Spinal cord (tissue), 10 donors: ENCODE measurements at places on chromosomes 11 and 22. TPM values are rescaled to one million over a fixed set of nuclear protein-coding genes. Genes with fewer than 3 reads are reported as not detected.

C22orf23 gene
- 1.7 TPM for total RNA-seq

USP2 gene
- 3.0 TPM for total RNA-seq

ST3GAL4 gene
- 20.7 TPM for total RNA-seq

OR51E2 gene
- 0.40 TPM for total RNA-seq

DBX1 gene
- total RNA-seq: not detected

PNPLA2 gene
- 18.2 TPM for total RNA-seq

KBTBD3 gene
- total RNA-seq: 9.9 TPM

RIC3 gene
- total RNA-seq: 38.2 TPM

FGF4 gene
- total RNA-seq: not detected

KCTD21 gene
- 13.8 TPM for total RNA-seq

CXCR5 gene
- not detected for total RNA-seq

DNA sequence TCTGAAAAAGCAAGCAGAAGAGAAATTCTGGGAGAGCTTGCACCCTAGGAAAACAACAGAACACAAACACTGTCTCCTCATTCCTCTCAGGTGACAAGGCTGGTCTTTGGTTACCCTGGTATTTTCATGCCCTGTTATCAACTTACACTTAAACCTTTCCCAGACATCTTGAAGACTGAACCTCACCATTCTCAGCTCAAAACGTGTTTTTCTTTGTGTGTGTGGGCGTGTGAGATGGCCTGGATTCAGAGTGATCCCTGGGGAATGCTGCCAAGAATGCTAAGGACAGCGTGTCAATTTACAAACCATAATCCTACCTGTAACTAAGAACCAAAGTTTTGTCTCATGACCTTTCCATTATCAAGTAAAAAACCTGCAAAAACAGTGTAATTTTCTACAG is 33.3 kb downstream of the ELF5 start:
- no peak for DNase-seq

- DNase-seq: no peak
Observed at GRCh38 chr11:10778217-10778970, 27.3 kb downstream of the CTR9 start.

- no peak for DNase-seq
Observed at GRCh38 chr11:66081505-66081904, 11.4 kb downstream of the PACS1 start.

- no peak for DNase-seq
Observed at GRCh38 chr11:112590764-112591163, 330.1 kb upstream of the PLET1 start.

DNA sequence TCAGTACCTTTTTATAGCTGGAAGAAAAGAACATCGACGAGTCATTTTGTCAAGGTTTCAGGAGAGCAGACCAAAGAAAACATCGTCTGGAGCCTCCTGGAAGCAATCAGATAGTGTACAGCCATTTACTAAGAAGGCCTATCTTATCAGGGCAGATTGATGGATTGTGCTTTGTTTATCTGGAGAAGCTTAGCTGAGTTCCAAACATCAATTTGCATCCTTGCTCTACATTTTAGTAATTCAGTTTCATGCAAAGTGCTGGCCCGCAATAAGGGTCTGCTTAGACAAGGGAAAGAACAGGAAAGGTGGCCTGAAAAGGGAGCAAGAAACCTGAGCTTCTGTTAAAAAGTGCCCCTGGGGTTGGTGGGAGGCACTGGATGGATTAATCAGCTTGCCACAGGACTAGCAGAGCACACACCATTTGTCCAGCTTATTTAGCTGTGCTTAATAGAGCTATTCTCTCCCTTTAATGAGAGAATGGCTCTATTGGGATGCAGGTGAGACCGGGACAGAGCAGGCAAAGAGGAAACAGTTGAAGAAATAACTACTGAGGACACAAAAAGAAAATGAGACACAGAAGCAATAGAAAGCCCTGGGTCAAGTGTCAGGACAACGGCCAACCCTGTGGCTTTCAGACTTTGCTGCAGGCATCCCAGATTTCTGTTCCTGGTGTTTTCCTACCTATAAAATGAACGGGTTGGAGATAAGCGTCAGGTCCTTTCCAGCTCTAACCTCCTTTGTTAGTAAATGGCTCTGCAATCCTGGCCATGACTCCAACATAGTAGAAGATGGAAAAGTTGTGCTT is 122.1 kb upstream of the TTC12 start:
- no peak for DNase-seq

- DNase-seq: no peak
Observed at GRCh38 chr11:36945384-36945783, 347.3 kb upstream of the RAG2 start.

- peak; percentile 6 for DNase-seq
Observed at GRCh38 chr11:122601141-122602125, 54.1 kb upstream of the UBASH3B start.

DNA sequence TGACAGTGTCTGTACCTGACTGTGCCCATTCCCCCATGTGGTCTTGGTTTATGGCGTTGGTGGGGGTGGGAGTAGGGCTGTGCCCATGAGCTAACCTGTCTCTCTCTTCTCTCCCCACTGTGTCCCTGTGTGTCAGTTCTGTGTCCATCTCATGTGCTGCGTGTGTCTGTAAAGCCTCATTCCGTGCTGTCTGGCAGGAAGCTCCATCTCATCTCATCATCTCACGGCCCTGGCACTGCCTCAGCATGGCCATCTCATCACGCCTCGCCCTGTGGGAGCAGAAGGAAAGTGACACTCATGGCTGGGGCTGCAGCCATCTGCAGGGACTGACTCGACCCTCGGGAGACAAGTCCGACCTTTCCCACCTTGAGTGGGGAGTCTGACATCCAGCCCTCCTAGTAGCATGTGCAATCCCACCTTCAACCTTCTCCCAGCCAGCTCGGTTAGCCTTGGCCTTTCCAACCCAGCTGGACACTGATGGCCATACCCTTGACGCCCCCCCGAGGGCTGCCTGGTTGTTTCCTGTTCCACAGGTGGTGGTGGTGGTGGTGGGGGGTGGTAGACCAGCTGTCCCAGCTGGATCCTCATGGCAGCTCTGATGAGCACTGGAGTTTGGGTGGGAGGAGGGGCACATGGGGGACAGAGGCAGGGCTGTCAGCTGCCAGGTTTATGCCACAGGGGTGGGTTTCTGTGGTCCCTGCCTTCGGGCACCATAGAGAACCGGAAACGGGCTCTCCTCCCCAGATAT is 19.0 kb downstream of the MYO18B start:
- no peak for DNase-seq

DNA sequence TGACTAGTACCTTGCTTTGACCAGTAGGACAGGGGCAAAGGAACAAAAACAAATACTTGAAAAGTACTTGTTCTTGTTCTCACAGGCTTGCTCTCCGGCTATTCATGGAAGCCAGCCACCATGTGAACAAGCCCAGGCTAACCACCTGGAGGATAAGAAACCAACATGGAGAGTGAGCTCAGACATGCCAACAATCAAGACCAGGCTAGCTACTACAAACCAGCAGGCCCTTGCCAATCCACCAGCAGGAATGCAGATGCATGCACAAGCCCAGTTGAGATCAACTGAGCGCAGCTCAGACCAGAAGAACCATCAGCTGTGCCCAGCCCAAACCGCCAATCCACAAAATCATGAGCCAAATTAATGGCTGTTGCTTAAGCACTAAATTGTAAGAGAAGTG is 180.1 kb upstream of the ISX start:
- DNase-seq: no peak

- DNase-seq: no peak
Observed at GRCh38 chr11:101083335-101083734, 46.3 kb downstream of the PGR start.

DNA sequence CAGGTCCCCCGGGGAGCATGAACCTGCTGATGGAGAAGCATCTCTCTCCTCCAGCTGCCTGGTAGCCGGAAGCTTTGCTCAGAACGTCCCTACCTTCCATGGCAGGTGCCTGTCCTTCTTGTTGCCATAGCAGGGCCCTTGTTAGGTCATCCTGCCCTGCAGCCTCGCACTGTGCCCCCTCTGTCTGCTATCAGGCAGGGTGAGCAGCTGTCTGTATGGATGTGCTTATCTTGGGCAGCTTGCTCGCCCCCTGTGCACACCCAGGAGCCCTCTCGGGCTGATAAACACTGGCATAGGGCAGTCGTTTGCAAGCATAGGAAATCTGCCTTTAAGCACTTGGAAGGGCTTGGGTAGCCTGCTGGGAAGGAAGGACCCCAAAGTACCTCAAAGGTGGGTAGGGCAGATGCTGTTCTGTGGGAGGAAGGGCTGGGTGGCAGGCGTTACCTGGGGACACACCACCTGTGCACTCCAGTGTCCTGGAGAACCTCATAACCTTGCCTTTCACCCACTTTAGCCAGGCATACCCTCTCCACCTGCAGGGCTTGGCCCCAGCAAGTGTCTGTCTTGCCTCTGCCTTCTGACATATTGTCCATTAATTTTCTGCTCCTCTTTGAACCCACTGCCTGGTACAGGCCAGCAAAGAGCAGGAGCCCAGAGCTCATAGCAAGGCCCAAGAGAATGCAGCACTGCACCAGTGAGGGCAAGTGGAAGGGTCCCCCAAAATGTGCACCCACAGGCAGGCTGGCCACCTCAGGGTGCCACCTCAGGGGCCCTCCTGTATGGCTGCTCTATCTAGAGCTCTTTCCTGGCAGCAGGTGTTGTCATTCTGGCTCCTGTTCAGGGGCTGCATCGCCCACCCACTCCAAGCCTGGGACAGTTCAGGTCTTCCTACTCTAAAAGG is 8.0 kb upstream of the COMT start:
- DNase-seq: no peak

GRCh38 chr11:23865341-23865975 is 631.4 kb upstream of the LUZP2 start:
- DNase-seq: no peak

DNA sequence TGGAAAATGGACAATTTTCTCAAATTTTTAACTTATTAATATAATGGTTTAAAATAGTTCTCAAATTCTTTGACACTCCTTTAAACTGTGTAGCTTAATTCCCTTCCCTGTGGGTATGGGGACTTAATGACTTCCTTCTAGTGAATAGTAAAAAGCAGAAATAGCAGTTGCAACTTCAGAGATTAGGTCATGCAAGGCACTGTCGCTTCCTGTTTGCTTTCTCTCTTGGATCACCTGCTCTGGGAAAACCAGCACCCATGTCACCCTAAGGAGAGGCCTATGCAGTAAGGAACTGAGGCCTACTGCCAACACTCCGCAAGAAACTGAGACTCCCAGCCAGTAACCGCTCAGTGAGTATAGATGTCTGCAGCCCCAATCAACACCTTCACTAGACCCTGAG is 5.5 kb upstream of the PANX3 start:
- no peak for DNase-seq

GRCh38 chr11:75969626-75970308 is 154.8 kb downstream of the UVRAG start:
- DNase-seq: no peak

- DNase-seq: no peak
Observed at GRCh38 chr22:50399751-50400331, 56.7 kb downstream of the PPP6R2 start.

- no peak for DNase-seq
Observed at GRCh38 chr22:50253046-50253915, 2.2 kb upstream of the HDAC10 start.

- no peak for DNase-seq
Observed at GRCh38 chr11:67295846-67296245, 6.7 kb downstream of the ANKRD13D start.

GRCh38 chr22:41564563-41564962 is 3.8 kb downstream of the CSDC2 start:
- DNase-seq: no peak

DNA sequence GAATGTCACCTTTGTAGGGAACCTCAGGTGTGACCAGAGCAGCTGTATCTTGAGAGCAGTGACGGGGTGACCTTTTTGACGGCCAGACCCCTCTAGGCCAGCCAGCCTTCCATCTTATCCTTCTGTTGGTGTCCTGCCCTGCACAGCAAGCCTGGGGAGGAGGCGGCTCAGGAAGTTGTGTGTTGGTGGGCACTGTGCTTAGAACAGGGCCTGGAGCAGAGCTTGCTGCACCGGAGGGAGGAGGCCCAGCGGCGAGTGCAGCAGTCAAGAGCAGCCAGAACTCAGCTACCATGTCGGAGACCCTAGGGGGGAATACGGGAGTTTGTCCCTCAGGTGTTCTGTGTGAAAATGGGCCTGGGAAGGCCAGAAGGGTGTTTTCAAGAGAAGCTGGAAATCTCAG is 129.4 kb downstream of the OSBP2 start:
- DNase-seq: no peak
